M059J (cell line): ENCODE measurements at places on chromosomes 6 and 20. TPM values are rescaled to one million over a fixed set of nuclear protein-coding genes. Genes with fewer than 3 reads are reported as not detected.
A peak's percentile ranks its signal among the peaks of the same experiment; 100 is the strongest.

- no peak for DNase-seq
Observed at GRCh38 chr6:125306756-125307149, 5.0 kb upstream of the HDDC2 start.

RNGTT gene
- total RNA-seq = 14.3 and 21.7 TPM in 2 replicates

DNA sequence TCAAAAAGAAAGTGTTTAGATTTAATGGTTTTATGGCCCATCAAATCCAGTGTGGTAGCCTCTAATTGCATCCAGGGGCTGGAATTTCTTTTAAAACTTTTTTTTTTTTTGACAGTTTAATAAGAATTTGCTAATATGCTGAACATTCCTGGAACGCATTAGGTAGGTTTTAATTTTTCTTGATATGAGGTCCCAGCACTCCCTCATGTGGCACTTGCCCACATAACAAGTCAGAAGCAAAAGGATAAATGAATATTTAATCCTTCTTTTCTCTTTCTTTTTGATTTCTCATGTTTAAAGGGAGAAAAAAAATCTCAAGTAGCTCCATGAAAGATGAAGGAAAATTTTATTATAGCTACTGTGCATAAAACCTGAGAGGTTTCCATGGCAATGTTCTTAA, 13.5 kb downstream of the HAO1 start:
- peak; percentile 40 for DNase-seq

- peak; percentile 77 for DNase-seq
Observed at GRCh38 chr6:161373905-161374451, 100.1 kb upstream of the AGPAT4 start.

DNA sequence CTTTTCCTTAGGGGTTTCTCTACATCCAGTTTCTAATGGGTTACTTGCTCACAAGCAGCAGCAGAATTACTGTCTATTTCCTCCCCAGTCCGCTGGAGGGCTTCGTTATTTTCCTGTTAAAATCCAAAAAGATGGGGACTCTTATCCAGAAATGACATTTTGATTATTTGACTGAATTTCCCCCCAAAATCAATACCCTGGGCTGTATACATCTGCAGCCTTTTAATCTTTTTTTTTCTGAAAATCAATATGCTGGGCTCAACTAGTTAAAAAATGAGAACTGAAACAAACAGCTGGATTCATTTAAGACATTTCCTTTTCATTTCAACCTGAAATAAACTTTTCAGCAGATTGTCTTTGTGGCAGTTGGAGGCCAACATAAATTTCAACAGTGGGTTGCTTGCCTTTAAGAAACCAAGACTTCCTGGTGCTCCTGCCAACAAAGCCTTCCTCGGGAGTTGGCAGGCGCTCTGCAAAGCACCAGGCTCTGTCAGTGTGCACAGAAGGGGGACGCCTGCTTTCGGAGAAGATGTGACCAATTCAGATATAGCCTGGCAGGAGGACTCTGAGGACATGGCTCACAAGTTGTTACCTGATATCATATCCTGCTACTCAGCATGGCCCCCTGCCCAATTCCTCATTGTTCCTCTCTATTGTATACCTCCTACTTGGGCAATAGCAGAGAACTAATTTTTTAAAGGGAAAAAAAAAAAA, 204.7 kb upstream of the ARG1 start:
- peak; percentile 49 for DNase-seq
